Amygdala (tissue), 56 donors: ENCODE measurements at places on chromosomes 3 and 15.

DNA sequence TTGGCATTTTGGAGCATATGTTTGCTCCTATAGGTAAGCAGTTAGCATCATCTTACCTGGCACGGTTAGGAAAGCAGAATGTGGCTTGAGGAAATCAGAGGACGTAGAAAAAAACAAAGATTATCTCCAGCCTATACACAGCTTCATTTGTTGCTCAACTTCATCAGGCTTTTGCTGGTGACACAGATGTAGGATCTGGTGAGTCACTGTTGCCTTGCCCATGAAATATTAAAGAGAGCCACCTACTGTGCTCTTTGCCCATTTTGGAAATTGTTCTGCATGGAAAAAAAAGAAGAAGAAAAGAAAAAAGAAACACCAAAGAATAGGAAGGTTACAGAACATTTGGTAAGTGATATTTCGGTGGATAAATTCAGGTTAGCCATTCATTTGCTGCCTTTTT lies 3.8 kb downstream of the IL1RAP start:
- no peak for DNase-seq

DNA sequence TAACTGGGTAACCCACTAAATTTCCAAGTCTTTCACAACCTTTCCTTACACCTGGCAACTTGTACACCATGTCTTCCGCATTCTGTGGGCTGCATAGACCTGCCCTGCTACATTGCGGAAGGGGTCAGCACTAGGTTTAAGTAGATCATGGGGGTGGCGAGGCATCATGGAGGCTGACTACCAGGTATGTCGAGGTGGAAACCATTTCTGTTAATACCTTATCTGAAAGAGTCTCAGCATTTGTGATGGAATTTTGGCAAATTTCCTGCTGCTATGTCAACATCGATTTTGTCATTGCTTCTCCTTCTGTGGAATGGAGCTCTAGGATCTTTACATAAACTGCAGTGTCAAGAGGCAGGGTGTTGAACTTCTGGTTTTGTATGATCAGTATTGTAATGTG lies 187.2 kb downstream of the GHSR start:
- no peak for DNase-seq

DNA sequence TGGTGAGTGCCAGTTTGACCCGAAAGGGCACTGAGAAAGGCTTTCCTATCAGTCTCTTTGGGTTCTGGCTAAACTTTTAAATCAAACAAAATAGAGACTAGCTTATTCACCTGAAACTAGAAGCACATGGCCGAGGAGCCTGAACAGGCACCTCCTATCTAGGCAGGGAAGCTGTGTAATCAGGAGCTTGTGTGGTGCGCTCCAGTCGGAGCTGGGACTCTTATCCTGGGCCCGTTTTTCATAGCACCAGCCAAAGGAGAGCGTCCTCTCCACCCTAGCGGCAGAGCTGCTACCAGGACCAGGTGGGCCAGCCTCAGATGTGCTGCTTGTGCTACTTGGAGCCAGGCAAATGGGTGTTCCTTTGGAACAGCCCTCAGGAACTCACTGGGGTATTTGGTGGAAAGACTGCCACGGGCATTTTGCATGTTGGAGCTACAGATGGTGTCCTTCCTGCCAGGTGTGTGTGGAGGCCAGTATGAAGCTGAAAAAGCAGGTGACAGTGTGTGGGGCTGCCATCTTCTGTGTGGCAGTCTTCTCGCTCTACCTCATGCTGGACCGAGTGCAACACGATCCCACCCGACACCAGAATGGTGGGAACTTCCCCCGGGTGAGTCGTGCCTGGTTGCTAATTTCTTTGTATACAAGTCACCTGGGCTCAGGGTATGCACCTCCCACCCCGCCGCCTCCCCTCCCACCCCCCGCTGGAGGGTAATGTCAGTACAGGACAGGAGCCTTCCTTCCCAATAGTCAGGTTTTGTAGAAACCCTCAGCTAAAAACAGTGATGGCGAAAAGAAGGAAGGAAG lies 833 bp downstream of the MAN2A2 start:
- DNase-seq = no peak

DNA sequence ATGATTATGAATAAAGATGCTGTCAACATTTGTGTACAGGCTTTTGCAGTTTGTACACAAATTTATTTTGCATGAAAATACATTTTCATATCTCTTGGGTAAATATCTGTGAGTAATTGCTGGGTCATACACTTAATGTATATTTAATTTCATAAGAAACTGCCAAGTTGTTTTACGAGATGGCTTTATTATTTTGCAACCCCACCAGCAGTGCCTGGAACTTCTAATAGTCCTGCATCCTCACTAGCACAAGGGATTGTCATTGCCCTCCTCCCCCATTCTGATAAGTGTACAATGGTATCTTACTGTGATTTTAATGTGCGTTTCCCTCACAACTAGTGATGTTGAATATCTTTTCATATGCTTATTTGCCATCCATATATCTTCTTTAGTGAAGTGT lies 45.2 kb downstream of the ASTE1 start:
- no peak for DNase-seq

- no peak for DNase-seq
Observed at GRCh38 chr3:179067839-179068238, 3.8 kb downstream of the ZMAT3 start.

DNA sequence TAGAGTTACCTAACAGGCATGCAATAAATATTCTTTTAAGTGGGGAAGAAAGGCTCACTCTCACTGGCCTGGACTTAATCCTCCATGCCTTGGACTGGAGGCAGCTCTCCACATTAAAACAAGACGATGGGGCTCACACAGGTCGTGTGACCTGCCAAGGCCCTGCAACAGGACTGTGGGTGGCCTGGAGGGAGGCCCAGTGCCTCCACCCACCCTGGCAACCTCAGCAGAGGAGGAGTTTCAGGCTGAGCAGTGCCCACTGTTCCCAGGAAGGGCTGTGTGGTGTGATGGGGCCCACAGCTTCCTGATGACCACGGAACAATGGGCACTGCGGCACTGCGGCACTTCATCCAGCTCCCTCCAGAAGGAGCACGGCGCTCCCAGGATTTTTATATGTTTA lies 5.5 kb downstream of the UROC1 start:
- no peak for DNase-seq

GRCh38 chr3:158631981-158632380 lies 12.3 kb upstream of the GFM1 start:
- DNase-seq = no peak

DNA sequence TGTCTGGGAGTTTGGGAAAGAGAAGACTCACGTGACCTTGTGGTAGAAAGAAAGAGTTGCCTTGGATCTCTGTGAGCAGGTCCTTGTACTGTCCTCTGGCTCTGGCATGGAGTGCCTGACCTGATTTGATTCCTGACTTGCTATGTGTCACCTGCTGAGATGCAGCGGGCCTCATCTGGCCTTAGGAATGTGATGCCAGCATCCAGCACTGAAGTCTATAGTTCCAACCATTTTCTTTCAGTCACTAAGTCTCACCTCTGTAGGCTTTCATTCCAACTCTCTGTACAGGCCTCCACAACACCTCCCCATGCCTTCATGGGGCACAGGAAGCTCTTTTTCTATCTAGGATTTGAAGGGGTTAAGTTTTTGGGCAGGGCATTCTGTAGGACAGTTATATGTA lies 12.1 kb upstream of the OXSR1 start:
- DNase-seq = no peak

GRCh38 chr3:10695595-10696285 lies 120.3 kb upstream of the SLC6A11 start:
- DNase-seq = no peak

DNA sequence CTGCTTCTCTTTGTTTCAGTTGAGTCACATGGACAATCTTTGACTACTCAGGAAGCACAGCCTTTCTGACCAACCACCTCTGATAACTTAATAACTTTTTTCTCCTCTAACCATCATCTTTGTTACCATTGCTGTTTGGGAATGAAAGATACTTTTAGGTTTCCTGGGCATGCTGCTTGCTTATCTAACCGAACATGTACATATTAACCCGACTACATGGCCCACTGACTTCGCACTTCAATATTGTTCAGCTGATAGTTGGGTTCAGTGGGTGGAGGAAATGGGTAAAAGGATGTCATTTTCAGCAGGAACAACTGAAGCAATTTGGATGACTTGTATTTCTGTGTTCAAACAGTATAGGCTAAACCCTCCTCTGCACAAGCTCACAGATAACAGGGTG lies 214.3 kb downstream of the SQOR start:
- no peak for DNase-seq

DNA sequence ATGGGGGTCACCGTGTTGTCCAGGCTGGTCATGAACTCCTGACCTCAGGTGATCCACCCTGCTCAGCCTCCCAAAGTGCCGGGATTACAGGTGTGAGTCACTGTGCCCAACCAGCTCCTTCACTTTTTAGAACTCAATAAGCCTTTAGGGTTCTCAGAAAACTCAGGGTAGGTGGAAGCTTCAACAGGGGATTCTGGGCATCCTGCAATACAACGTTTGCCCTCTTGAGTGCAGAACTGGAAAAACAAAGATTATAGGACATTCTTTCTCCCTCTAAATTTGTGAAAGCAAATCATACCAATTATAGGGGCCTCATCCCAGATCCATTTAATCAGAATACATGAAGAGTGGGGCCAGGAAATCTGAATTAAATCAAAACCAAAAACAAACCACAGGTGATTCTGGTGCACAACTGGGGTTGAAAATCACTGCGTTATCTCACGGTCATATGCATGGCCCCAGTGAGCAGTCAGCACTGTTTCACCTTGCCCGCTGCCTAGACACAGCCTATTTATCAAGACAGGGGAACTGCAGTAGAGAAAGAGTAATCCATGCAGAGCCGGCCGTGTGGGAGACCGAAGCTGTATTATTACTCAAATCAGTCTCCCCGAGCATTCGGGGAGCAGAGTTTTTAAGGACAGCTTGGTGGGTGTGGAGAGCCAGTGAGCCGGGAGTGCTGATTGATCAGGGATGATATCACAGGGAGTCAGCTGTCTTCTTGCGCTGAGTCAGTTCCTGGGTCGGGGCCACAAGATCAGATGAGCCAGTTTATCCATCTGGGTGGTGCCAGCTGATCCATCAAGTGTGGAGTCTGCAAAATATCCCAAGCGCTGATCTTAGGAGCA lies 58.4 kb downstream of the TMEM44 start:
- no peak for DNase-seq
